Stimulated activated CD8-positive, alpha-beta memory T cell treated with anti-CD3 and anti-CD28 coated beads, Interleukin-12 subunit alpha, Interleukin-12 subunit beta, amount 100 ng/mL, for 4 hours (primary cell): ENCODE measurements at places on chromosomes 1 and 21.

DNA sequence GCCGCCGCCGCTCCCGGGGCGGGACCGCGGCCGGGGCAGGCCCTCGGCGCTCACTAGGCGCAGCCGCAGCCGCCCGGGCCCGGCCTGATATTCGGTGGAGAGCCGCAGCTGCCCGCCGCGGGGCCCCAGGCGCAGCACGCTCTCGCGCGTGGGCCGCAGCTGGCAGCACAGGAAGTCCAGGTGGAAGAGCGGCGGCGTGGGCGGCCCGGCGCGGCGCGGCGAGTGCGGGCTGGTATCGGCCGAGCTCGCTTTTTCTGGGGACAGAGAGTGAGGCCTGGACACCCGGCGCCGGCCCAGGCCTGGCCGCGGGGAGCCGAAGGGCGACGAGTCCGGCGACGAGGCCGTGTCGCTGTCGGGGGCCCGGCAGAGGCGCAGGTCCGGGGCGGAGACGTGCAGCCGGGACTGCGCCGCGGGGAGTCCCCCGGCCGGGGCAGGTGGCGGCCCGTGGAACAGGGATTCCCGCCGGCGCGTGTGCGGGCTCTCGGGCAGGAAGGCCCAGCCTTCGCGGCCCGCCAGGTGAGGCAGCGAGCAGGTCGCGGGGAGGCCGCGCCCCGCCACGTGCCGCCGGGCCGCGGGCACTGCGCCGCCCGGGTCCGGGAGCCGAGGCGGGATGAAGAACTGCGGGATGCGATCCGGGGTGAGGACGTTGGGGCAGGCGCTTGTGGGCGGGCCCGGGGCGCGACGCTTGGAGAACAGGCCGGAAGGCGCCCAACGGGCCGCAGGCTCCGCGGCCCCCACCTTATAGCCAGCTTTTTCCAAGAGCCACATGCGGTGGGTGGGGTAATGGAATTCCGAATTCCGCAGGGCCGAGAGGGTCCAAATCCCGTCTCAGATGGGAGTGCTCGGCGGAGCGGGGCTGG, 1.2 kb downstream of the C2CD4D start:
- peak; percentile 28 for DNase-seq

GRCh38 chr1:29062157-29062942, 61.4 kb downstream of the TMEM200B start:
- DNase-seq: no peak

DNA sequence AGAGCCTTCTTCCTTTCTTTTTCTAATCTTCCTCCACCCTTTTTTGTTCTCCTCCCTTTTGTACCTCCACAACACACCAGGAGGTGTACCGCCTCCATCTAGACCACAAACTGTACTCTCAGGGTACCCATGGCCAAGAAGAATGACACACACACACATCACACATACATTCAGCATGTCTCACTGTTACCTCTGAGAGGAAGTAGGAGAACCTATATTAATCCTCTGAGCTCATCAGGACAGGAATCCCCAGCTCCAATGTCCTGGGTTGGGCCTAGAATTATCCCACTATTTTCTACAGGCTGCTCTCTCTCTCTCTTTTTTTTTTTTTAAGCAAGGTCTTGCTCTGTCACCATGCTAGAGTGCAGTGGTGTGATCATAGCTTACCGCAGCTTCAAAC, 36.7 kb downstream of the ATP2B4 start:
- no peak for DNase-seq

DNA sequence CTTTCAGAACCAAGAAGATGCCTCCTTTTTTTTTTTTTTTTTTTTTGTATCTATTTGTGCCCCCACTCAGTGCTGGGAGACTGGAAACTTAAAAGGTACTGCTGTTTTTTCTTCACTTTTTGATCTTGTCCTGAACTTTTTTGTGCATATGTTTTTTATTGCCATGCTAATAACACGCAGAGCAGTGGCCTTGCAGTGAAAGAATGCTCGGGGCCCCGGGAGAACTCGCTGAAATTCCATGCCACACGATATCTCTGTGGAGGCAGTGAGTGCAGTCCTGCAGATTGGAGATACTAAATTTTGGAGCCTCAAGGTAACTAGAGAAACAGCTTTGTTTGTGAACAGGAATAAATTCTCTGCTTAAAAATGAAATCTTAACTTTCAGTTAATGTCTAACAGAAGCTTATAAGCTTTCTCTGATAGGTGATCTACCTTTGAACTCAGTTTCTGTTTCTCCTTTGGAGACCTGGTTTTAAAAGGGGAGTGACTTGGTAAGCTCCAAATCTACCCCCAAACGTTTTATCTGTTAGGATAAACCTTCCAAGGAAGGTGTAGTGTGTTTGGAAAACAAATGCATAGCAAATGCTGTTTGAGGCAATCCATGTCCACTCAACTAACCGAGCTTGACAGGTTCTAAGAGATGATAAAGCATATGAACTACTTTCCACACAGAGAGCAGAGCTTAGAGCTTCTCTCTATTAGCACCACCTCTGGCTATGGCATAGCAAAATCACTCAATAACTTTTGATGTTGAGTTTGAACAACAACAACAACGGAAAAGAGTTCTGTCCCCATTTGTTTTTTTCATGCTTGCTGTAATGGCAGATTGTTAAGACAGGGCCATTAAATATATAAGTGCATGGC, 113.7 kb upstream of the PLXNA2 start:
- DNase-seq: no peak

- DNase-seq: no peak
Measured at GRCh38 chr1:211812584-211812983, 18.0 kb downstream of the LPGAT1 start.

DNA sequence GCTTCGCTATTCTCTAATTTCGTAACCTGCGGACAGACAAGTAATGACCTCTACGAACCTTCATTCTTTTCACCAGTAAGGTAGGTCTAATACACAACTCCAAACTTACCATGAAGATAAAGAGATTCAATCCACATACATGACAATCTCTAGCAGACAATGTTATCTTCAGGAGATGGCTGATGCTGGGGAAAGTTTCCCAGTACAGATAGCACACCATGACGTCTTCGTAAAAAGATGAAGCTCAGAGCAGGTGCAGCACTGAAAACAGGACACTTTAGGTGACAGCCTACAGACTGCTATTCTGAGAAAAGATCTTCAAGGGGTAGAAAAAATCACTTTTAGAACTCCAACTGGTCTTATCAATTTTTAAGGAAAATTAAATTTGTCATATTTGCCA, 41.3 kb downstream of the ZNF281 start:
- no peak for DNase-seq

- no peak for DNase-seq
Measured at GRCh38 chr1:3925256-3925655, 25.2 kb upstream of the C1orf174 start.

DNA sequence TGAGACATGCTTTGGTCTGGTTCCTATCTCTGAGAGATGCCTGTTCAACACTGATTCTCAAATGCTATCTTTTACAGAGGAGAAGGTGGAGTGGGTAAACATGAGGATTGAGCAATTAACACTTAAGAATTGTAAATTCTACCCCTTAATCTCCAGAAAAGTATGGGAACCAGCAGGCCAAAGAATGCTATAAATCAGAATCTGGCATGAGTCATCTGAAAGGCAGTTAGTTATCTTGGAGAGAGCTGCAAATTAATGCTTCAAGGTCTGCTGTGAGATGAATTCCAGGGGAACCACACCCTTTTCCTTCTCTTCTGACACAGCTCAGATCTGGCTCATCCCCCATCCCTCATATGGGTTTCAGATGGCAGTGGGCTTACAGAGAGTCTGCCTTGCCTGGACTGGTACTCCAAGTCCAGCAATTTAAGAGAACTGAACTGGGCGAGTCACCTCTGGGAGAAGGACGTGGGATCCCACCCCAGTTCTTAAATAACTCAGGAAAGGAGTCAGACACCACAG, 5.2 kb downstream of the S100A10 start:
- DNase-seq: no peak

GRCh38 chr1:227429447-227430359, 111.4 kb upstream of the CDC42BPA start:
- no peak for DNase-seq

GRCh38 chr21:43923391-43923790, 58.4 kb downstream of the AGPAT3 start:
- DNase-seq: no peak

DNA sequence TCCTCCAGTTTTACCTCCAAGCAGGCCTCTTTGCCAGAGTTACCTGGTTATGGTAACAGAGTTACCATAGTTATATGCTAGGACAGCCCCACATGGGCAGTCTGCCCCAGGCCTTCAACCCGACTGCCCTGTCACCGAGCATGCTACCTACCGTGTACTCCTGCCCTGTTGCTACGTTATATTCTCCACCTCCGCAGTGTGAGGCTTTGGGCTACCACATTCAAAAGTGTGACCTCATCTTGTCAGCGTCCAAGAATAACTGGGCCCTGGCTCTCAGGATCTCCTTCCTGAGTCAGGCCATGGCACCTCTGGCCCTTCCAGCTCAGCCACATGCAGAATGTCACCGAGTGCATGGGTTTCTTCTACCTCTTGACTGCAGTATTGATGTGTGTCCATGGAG, 8.9 kb downstream of the MAPKAPK2 start:
- DNase-seq: no peak
